ENCODE measurements at places on chromosomes 16 and 17.
A peak's percentile ranks its signal among the peaks of the same experiment; 100 is the strongest.

- no peak for DNase-seq
These were observed 1.2 kb upstream of the DLX4 start for GRCh38 chr17:49967621-49968404.

DNA sequence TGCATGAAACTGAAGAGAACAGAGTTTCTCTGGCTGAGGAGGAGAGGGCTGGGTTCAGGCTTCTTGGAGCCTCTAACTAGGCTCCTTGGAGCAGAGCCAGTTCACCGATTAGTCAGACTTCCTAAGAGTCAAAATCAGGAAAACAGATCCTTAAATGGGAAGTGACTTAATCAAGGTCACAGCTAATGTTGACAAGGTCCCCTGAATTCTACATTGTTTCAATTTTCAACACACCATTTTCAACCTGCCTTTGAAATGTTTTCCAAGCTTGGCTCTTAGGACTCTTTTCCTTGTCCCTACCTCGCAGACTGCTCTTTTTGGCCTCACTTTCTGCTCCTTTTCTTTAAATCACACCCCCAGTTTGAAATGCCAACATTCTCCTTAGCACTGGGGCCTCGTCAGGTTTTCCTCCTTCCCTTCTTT, 16.3 kb downstream of the MYL4 start:
- DNase-seq, result peak; percentile 69

- no peak for DNase-seq
These were observed 14.7 kb upstream of the ZCCHC14 start for GRCh38 chr16:87507351-87508069.

DNA sequence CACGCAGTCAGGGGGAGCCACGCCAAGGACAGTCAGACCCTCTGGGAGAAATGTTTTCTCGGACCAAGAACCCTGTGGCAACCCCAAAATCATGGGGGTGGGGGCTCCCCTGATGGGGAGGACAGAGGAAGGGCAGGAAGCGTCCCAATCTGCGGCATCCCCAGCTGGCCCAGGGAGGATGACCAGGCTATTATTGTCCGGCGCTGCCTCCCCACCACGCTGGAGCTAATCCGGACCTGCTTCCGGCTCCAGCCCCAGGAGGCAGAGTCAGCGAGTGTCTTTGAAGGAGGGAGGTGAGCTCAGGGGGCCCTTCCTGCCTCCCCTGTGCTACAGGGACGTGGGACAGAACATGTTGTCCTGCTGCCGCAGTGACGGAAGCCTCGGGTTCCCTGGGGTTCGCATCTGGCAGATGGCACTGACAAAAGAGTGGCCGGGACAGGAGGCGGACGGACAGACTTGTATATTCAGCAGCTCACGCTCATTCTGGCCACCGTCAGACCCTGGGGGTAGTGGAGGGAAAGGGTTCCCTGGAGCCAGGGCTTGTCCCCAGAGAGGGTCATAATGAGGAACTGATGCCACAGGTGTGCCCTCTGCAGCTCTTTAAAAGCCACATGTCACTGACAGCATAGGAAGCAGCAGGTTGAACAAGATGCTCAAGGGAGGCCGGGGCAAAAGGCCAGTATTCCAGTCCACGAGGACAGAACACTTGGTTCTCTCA, 54.3 kb upstream of the CDC42EP4 start:
- DNase-seq, result no peak

GRCh38 chr17:11302401-11303186, 61.6 kb downstream of the SHISA6 start:
- no peak for DNase-seq
